PC-9 (cell line): ENCODE measurements at places on chromosomes 2 and 18. TPM values are rescaled to one million over a fixed set of nuclear protein-coding genes. Genes with fewer than 3 reads are reported as not detected.

Gene FBXO11
- 49.3 and 49.4 TPM in 2 replicates for total RNA-seq

Gene BOLL
- total RNA-seq = not detected in 2 replicates

Gene RAB10
- 150 and 171 TPM in 2 replicates for total RNA-seq

Gene PLGLB1
- total RNA-seq = 2.7 and 5.7 TPM in 2 replicates

Gene SPATA3
- not detected in 2 replicates for total RNA-seq

Gene RFTN2
- not detected in 2 replicates for total RNA-seq

Gene GALNT5
- total RNA-seq = 1.3 and 1.9 TPM in 2 replicates

Gene TUBA3D
- not detected in 2 replicates for total RNA-seq

Gene HOXD11
- total RNA-seq = not detected in 2 replicates

Gene CDK5R2
- 0.17 and 0.20 TPM in 2 replicates for total RNA-seq

Gene LBX2
- 0.76 and 2.0 TPM in 2 replicates for total RNA-seq

Gene AQP4
- not detected in 2 replicates for total RNA-seq

Gene FRZB
- 0.15 TPM in 2 replicates for total RNA-seq

Gene CRYGC
- total RNA-seq = not detected in 2 replicates

Gene ANO7
- total RNA-seq = 6.5 and 8.5 TPM in 2 replicates

Gene POTEC
- not detected in 2 replicates for total RNA-seq

Gene NETO1
- not detected in 2 replicates for total RNA-seq

Gene APCDD1
- total RNA-seq = not detected in 2 replicates

Gene ANKRD44
- total RNA-seq = 1.7 and 3.4 TPM in 2 replicates

Gene MTCL1
- 29.6 and 30.0 TPM in 2 replicates for total RNA-seq

Gene TRIB2
- 18.9 and 20.2 TPM in 2 replicates for total RNA-seq

Gene LRRTM1
- not detected in 2 replicates for total RNA-seq

Gene SNED1
- 2.8 and 9.6 TPM in 2 replicates for total RNA-seq

Gene LRRC30
- not detected in 2 replicates for total RNA-seq

Gene TUBB8B
- total RNA-seq = not detected in 2 replicates
